Naive thymus-derived CD8-positive, alpha-beta T cell (primary cell): ENCODE measurements at places on chromosomes 12 and 14. TPM values are rescaled to one million over a fixed set of nuclear protein-coding genes. Genes with fewer than 3 reads are reported as not detected.

GRCh38 chr12:123444092-123445026, 7.9 kb upstream of the RILPL2 start:
- no peak for DNase-seq
- peaks cover 7% of the 10 kb centered on the region for H3K4me1 ChIP-seq
- no peaks in the 10 kb centered on the region for H3K27me3 ChIP-seq
- H3K4me3 ChIP-seq: no peak overlapping the region
- no peaks in the 10 kb centered on the region for H3K36me3 ChIP-seq

GRCh38 chr14:36424478-36425102, 95.4 kb downstream of the NKX2-1 start:
- no peak for DNase-seq
- H3K36me3 ChIP-seq: no peaks in the 10 kb centered on the region
- H3K27ac ChIP-seq: no peak overlapping the region
- no peak overlapping the region for H3K4me3 ChIP-seq

GRCh38 chr12:46549527-46550265, 177.1 kb upstream of the SLC38A2 start:
- no peaks in the 10 kb centered on the region for H3K27me3 ChIP-seq
- H3K36me3 ChIP-seq: peaks cover 6% of the 10 kb centered on the region
- H3K27ac ChIP-seq: no peak overlapping the region
- no peak for DNase-seq
- H3K4me1 ChIP-seq: peaks cover 40% of the 10 kb centered on the region

GRCh38 chr14:64816221-64816783, 63.4 kb downstream of the SPTB start:
- H3K27ac ChIP-seq: no peak overlapping the region
- no peaks in the 10 kb centered on the region for H3K4me1 ChIP-seq
- no peak overlapping the region for H3K4me3 ChIP-seq
- peaks cover 3% of the 10 kb centered on the region for H3K27me3 ChIP-seq
- no peaks in the 10 kb centered on the region for H3K36me3 ChIP-seq

GRCh38 chr14:55038708-55039107, 11.7 kb downstream of the SOCS4 start:
- peak overlapping the region; percentile 19 for H3K27ac ChIP-seq
- H3K36me3 ChIP-seq: peaks cover 55% of the 10 kb centered on the region
- no peaks in the 10 kb centered on the region for H3K27me3 ChIP-seq
- no peak overlapping the region for H3K4me3 ChIP-seq
- no peak for DNase-seq

GRCh38 chr14:98494582-98494981, 777.4 kb downstream of the BCL11B start:
- no peaks in the 10 kb centered on the region for H3K36me3 ChIP-seq
- H3K4me1 ChIP-seq: peaks cover 11% of the 10 kb centered on the region
- no peak for DNase-seq
- H3K27me3 ChIP-seq: no peaks in the 10 kb centered on the region
- H3K4me3 ChIP-seq: no peak overlapping the region

GRCh38 chr14:99616832-99617800, 13.1 kb upstream of the CCDC85C start:
- H3K4me1 ChIP-seq: peaks cover 2% of the 10 kb centered on the region
- no peak overlapping the region for H3K4me3 ChIP-seq
- DNase-seq: no peak
- no peak overlapping the region for H3K27ac ChIP-seq
- H3K27me3 ChIP-seq: peaks cover 42% of the 10 kb centered on the region

DNA sequence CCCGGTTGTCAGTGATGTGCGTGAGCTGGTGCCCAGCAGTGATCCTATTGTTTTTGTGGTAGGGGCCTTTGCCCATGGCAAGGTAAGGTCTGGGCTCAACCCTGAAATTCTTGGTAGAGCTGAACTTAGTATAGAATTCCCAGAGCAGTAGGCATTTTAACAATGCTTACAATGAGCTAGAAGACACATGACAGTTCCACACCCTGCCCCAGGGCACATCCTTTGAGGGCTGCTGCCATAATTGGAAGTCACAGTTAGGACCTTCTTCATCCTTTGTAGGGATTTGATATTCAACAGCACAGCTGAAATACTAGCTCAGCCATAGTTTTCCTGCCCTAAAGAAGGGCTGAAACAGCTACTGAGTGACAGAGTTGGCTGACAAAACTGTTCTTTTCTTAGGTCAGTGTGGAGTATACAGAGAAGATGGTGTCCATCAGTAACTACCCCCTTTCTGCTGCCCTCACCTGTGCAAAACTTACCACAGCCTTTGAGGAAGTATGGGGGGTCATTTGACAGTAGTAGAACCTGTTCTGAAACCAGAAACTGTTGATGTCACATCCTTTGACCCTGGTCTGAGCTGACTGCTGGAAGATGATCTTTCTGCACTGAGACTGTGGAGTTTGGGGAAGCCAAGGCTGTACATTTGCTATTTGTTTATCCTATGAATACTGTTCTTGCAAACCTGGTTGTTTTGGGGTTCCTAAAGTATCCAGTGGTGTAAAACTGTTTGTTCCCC, 4.8 kb downstream of the EMG1 start:
- H3K4me1 ChIP-seq: peaks cover 40% of the 10 kb centered on the region
- no peak for DNase-seq
- no peak overlapping the region for H3K27ac ChIP-seq
- peaks cover 6% of the 10 kb centered on the region for H3K36me3 ChIP-seq
- H3K4me3 ChIP-seq: no peak overlapping the region
- no peaks in the 10 kb centered on the region for H3K27me3 ChIP-seq

- H3K27me3 ChIP-seq: peaks cover 2% of the 10 kb centered on the region
- no peak overlapping the region for H3K4me3 ChIP-seq
- DNase-seq: no peak
- H3K36me3 ChIP-seq: no peaks in the 10 kb centered on the region
- H3K4me1 ChIP-seq: no peaks in the 10 kb centered on the region
These were observed 272.8 kb upstream of the FAR2 start for GRCh38 chr12:28876196-28876798.

GRCh38 chr12:27542628-27543027, 18.6 kb downstream of the PPFIBP1 start:
- DNase-seq: no peak
- peaks cover 6% of the 10 kb centered on the region for H3K27me3 ChIP-seq
- peaks cover 6% of the 10 kb centered on the region for H3K4me1 ChIP-seq
- no peak overlapping the region for H3K4me3 ChIP-seq
- H3K36me3 ChIP-seq: no peaks in the 10 kb centered on the region
- H3K27ac ChIP-seq: no peak overlapping the region

GRCh38 chr12:14833952-14834351, 9.4 kb downstream of the ART4 start:
- peaks cover 4% of the 10 kb centered on the region for H3K27me3 ChIP-seq
- H3K36me3 ChIP-seq: no peaks in the 10 kb centered on the region
- DNase-seq: no peak
- no peaks in the 10 kb centered on the region for H3K4me1 ChIP-seq
- H3K4me3 ChIP-seq: no peak overlapping the region

DNA sequence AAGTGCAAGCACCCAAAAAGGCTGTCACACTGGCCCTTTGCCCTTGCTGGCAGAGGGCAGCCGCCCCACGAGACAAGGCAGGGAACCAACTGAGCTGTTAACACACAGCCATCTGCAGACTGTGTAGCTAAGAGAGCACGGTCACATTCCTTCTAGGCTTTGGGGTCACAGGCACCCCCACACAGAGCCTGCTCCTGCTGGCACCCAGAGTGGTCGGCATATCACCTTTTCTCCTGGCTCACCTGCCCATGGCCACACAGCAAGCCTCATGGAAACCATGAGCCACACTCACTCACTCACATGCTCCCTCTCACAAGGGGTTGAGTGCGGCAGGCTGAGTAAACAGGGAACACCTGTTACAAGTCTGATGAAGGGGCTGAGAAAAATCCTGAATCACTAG, 214.5 kb downstream of the PCNX1 start:
- no peak overlapping the region for H3K4me3 ChIP-seq
- DNase-seq: no peak
- H3K36me3 ChIP-seq: no peaks in the 10 kb centered on the region

DNA sequence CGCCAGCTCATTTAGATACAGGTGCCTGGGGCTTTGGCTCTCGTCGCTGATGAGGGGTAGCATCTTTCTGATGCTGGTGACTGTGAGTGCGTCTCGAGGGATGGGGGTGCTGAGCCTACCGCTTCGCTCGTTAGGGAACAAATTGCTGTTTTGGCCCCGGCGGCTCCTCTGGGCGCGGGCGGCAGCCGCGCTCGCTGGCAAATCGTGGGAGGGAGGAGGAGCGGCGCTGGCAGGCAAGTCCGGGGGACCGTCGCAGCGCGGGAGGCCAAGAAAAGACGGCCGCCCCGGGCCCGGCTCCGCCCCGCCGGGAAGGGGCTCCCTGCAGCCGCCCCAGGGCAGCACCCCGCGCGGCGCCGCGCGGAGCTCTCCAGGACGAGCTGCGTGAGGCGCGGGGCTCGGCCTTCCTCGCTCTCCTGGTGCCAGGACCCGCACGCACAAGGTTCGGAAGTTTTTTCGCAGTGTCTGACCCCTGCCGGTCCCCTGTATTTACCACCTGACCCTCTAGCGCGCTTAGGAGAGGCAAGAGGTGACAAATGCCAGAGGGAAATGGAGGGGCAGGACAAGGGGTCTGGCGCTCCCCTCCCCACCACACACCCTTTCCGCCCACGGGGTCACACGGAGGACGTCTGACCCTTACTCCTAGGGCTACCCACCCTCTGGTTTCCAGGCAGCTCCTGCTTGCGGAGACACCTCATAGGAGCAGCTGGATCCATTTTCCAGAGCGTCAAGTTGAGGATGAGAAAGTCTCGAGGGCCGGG, 899 bp upstream of the KCNH3 start:
- DNase-seq: no peak
- peak overlapping the region; percentile 84 for H3K4me3 ChIP-seq
- H3K4me1 ChIP-seq: peaks cover 19% of the 10 kb centered on the region

GRCh38 chr14:23929822-23930294, 23.7 kb upstream of the DHRS4 start:
- H3K4me3 ChIP-seq: no peak overlapping the region
- DNase-seq: peak; percentile 86
- H3K27ac ChIP-seq: no peak overlapping the region
- H3K4me1 ChIP-seq: no peaks in the 10 kb centered on the region
- H3K36me3 ChIP-seq: no peaks in the 10 kb centered on the region

GRCh38 chr12:100229036-100229635, 28.5 kb downstream of the ACTR6 start:
- no peak overlapping the region for H3K4me3 ChIP-seq
- DNase-seq: no peak
- no peaks in the 10 kb centered on the region for H3K27me3 ChIP-seq
- no peak overlapping the region for H3K27ac ChIP-seq
- no peaks in the 10 kb centered on the region for H3K4me1 ChIP-seq

DNA sequence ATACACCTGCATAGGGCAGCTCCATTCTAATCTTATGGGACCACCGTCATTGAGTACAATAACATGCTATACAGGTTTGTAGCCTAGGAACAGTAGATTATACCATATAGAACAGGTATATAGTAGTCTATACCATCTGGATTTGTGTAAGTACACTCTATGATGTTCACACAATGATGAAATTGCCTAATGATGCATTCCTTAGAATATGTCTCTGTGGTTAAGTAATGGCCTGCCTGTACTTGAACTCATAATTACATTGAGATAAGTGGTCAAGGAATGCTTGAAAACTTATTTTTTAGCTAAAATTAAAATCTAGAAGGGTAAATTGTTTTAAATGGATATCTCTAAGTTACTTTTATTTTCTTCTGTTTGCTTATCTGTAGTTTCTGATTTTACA, 152.7 kb downstream of the SRGAP1 start:
- H3K4me3 ChIP-seq: no peak overlapping the region
- H3K27ac ChIP-seq: no peak overlapping the region
- H3K4me1 ChIP-seq: no peaks in the 10 kb centered on the region
- H3K27me3 ChIP-seq: peaks cover 12% of the 10 kb centered on the region
- no peak for DNase-seq

GRCh38 chr12:64352181-64352580, 38.4 kb downstream of the C12orf56 start:
- no peak for DNase-seq
- H3K27me3 ChIP-seq: no peaks in the 10 kb centered on the region
- no peak overlapping the region for H3K27ac ChIP-seq
- no peaks in the 10 kb centered on the region for H3K4me1 ChIP-seq

Gene TMEM119
- 0.26 TPM for total RNA-seq

Gene SOAT2
- 0.42 TPM for total RNA-seq

Gene ASB2
- 1.8 TPM for total RNA-seq

Gene CLBA1
- 2.4 TPM for total RNA-seq

Gene AQP2
- total RNA-seq: not detected

Gene SINHCAF
- 81.9 TPM for total RNA-seq

Gene FOXN4
- total RNA-seq: not detected

Gene MAP4K5
- 51.1 TPM for total RNA-seq

Gene PLA2G1B
- not detected for total RNA-seq

Gene FIGNL2
- total RNA-seq: 2.8 TPM

Gene COL2A1
- 0.52 TPM for total RNA-seq

Gene PLEK2
- 3.2 TPM for total RNA-seq
